ENCODE measurements at places on chromosomes 2 and 18.

GRCh38 chr2:175282300-175282699 lies 100.8 kb upstream of the ATP5MC3 start:
- no peak for DNase-seq

DNA sequence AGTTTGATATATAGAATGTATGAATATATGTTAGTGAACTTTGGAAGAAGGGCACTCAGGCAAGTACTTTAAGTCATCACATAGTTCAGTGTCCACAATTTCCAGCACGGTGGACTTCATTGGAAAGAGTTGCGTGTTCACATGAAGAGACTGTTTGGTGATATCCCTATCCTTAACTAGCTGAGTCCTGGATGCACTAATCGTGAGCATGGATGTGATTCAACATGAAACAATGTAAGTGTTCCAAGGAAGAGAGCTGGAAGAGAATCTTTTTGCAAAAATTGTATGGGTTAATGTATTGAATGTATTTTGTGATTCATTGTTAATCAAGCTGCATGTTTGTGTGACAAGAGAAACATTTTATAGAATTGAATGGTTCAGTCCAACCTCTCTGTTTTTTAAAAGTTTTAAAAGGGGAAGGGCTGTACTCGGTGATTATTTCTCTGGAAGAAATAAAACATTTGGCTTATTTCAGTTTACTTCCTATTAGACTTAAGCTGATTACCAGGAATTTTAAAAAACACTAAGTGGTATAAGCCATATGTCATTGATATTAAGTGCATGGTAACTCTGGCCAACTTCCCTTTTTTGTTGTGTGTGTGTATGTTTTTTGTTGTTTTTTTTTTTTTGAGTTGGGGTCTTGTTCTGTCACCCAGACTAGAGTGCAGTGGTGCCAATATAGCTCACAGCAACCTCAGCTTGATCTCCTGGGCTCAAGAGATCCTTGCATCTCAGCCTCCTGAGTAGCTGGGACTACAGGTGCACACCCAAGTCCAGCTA lies 8.6 kb downstream of the XRCC5 start:
- no peak for DNase-seq

DNA sequence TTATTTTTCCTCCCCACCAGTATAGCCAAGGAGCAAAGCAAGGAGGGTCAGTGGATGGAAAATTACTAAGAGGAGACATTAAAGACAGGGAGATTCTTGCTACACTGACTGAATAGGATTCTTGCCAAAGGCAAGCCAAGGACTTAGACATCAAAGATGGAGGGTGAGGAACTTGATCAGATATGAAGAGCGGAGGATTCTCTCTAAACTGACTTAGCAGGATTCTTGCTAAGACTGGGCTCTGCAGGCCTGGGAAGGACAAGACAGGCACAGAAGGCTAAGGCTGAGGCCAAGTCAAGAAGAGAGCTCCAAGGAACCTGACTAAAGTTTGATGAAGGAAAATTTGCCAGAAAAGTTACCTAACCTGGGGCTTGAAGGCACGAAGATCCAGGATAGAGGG lies 143.9 kb upstream of the RMP24 start:
- DNase-seq: no peak

GRCh38 chr2:191522478-191523120 lies 155.3 kb upstream of the NABP1 start:
- DNase-seq: no peak

DNA sequence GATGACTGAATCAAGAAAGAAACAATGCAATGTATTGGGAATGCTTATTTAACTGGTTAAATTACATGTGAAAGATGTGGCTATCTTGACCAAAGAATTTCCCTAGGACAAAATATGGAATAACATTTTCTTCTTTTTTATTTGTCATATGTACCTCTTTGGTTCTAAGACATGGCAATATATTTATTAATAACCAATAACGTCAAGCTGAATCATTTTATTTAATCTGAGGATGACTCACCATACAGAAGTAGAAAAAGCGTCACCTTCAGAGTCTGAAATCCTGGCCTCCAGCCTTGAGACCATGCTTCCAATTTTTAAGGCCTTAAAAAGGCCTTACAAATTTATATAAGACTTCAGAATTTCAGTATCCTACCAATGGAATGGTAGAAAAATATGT lies 1464.9 kb downstream of the SUCLG1 start:
- DNase-seq: no peak

- DNase-seq: no peak
These were observed 118.0 kb upstream of the RAB27B start for GRCh38 chr18:54710074-54710899.

- DNase-seq: no peak
These were observed 169.1 kb downstream of the DSEL start for GRCh38 chr18:67347438-67347837.

GRCh38 chr2:217421834-217422233 lies 562.0 kb upstream of the TNP1 start:
- no peak for DNase-seq

DNA sequence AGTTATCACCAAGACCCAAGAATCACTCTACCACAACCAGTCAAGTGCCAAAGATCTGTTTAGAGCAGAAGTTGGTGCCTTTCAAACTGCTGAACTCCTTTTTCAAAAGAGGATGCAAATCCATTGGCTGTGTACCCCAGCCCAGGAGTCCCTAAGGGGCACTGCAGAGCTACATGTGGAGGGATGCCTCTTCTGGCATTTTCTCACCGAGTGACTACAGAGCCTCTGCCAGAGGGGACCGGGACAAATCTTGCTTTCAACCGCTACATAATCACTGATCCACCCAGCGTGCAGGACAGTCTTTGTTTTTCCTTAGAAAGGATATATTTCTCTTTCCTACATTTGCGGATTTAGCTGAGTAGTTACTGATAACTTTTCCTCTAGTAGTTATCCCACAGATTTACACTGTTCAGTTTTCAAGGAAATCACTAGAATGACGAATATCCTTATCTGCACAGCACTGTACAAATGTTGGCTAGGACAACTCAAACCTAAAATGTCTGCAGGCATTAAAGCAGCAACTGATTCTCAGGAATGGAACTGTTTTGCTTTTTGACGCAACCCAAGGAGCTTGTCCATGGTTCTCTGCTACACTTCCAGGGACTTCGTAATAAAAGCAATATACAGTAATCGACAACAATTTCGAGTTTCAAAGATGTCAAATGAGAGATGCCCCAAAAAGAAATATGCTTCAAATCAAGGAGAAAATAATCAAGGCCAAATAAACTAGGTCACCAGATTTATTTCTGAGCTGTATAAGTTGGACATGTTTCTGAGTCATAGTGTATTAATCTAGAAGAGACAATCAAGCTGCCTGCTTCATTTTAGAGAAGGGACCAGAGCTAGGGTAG lies 24.1 kb downstream of the EPB41L3 start:
- no peak for DNase-seq

- DNase-seq: no peak
These were observed 15.2 kb downstream of the HIBCH start for GRCh38 chr2:190304404-190304803.

DNA sequence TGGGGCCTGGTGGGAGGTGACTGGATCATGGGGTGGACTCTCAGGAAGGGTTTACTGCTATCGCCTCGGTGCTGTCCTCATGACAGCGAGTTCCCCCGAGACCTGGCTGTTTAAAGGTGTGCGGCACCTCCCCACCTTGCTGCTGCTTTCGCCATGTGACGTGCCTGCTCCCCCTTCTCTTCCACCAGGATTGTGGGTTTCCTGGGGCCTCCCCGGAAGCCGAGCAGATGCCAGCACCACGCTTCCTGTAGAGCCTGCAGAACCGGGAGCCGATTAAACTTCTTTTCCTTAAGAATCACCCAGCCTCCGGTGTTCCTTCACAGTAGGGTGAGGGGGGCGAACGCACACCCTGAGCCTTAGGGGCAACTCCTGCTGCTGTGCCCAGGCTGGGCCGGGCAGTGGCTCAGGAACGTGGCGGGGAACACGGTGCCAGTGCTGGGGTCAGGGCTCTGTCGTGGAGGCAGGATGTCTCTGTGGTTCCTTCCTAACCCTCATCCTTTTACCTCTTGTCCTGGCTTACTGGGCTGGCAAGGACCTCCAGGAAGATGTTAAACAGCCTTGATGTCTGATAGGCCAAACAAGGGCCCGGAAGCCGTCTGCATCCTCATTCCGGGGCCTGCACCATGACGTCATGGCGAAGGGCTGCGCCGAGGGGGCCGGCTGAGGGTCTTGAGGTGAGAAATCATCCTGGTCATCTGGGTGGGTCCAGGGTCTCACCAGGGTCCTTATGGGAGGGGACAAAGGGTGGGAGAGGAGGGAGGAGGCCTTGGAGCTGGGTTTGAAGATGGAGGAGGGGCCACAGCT lies 12.7 kb downstream of the NEU4 start:
- no peak for DNase-seq

- no peak for DNase-seq
These were observed 8.6 kb upstream of the TMEM214 start for GRCh38 chr2:27024188-27024587.

DNA sequence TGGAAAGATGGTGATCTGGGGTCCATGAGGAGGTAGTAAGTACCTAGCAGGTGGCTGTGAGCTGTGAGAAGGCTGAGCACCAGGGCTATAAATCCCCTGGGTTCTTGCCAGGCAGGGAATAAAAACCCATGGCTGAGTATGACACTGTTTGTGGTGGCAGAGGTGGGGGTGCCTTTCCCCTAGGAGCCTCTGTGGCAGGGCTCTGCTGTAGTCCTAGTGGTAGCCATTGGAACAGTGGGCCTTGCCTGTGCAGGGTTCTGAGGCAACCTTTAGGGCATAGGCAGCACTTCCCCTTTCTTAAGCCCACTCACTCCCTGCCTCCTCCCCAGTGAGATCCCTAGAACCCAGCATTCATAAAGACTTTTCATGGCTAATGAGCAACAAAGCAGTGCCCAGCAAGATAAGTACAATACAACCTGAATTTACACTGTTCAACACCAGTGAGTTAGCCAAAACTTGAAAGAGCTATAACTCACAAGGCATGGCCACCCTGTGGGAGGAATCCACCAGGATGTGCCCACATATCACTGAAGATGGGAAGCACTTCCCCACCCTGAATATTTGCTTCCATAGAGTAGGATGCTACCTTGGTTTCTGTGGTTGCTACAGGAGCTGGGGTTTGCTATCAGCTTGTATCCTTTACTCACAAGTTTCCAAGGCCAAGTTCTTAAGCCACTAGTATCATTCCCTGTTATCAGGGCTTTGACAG lies 100.9 kb upstream of the NEUROD1 start:
- no peak for DNase-seq

- DNase-seq: no peak
These were observed 52.6 kb downstream of the PPP4R1 start for GRCh38 chr18:9561759-9562158.

GRCh38 chr2:172460780-172461201 lies 33.4 kb downstream of the ITGA6 start:
- DNase-seq: no peak

DNA sequence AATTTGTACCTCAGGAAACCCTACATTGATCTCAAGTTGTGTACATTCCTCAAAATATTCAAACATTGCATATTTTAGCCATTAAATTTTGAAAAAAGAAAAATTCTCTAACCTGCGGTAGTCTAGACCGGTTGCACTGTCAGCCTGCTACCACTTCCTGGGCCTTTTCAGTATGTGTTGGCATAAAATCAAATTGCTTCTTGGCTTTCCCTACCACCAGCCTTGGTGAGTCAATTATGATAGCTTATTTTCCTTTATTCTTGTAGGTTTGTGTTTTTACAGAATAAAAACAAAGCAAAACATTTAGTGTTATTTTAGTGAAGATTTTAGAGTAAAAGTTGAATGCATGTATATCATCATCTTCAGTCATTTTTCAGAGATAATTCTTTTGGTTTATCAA lies 61.2 kb downstream of the FAM171B start:
- DNase-seq: peak; percentile 14

- no peak for DNase-seq
These were observed 19.5 kb upstream of the ERCC3 start for GRCh38 chr2:127313406-127313805.

- DNase-seq: no peak
These were observed 5.0 kb downstream of the LIMS2 start for GRCh38 chr2:127670055-127670956.

GRCh38 chr2:152510621-152511020 lies 175.6 kb downstream of the FMNL2 start:
- DNase-seq: no peak

GRCh38 chr18:45738660-45739059 lies 14.7 kb downstream of the SLC14A1 start:
- no peak for DNase-seq
